Germinal center (tissue), 1 donor: ENCODE measurements at places on chromosomes 1 and 21.

- DNase-seq, result no peak
These were observed 4.8 kb downstream of the TCHH start for GRCh38 chr1:152110365-152110859.

- DNase-seq, result no peak
These were observed 1.5 kb downstream of the IVNS1ABP start for GRCh38 chr1:185315445-185316071.

GRCh38 chr1:57079454-57080157 lies 113.8 kb upstream of the C8B start:
- no peak for DNase-seq

DNA sequence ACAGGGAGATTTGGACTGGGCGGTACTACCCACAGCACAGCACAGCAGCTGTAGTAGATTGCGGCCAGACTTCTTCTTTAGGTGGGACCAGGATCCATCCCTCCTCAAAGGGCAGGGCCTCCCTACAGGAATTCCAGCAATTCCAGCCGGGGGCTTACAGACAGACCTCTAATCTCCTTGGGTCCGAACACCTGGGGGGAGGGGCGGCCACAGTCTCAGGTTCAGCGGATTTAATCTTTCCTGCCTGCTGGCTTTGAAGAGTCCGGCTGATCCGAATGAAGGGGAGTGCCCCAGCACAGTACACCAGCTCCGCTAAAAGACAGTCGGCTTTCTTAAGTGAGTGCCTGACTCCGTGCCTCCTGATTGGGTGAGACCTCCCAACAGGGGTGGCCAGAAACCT lies 1708.5 kb downstream of the BRINP3 start:
- no peak for DNase-seq

- DNase-seq, result no peak
These were observed 59.6 kb downstream of the RGS21 start for GRCh38 chr1:192376374-192376773.
